Erythroblast (primary cell): ENCODE measurements at places on chromosomes 4 and X.
A peak's percentile ranks its signal among the peaks of the same experiment; 100 is the strongest.

DNA sequence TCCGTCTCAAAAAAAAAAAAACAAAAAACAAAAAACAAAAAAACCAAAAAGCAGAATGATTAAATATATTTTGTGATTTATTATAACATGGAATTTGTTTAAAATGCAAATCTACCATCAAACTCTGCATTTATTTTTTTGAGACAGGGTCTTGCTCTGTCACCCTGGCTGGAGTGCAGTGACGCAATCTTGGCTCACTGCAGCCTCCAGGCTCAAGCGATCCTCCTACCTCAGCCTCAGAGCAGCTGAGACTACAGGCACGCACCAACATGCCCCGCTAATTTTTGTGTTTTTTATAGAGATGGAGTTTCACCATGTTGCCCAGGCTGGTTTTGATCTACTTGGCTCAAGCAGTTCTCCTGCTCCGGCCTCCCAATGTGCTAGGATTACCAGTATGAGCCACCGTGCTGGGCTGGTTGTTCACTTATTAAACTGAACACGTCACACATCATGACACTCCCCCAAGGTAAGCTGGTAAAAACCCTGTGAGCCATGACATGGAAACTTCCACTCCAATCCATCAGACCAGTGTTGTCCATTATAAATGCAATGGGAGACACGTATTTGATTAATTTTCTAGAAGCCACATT lies 45.7 kb downstream of the RBM47 start:
- DNase-seq, result no peak

GRCh38 chr4:15929540-15929939 lies 9.0 kb downstream of the FGFBP1 start:
- no peak for DNase-seq

DNA sequence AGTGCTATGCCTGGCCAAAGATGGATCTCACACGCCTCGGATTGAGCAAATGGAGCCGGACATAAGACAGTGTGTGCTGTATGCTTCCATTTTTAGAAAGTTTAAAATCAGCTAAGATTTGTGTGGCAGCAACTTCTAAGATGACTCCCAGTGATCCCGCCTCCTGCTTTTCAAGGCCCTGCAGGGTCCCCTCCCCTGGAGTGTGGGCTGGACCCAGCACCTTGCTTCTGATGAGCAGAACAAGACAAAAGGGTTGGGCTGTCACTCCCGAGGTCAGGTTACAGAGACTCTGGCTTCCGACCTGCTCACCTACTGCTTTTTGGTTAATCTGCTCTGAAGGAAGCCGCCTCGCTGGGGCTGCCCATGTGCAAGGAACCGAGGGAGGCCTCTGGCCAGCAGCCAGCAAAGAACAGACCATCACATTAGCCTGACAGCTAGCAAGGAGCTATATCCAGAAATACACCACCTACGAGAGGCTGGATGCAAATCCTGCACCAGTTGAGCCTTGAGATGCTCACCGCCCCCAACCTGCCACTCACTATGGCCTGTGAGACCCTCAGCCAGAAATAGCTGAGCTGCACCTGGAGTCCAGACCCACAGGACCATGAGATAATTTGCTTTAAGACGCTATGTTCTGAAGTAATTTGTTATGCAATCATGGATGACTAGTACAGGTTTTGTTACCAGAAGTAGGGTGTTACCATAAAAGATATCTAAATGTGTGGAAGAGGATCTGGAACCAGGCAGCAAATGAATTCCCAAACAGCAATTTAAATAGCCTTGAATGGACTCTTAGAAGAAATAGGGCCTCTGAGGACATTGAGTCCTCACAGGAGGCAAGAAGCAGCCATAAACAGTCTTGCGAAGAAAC lies 47.6 kb downstream of the CRMP1 start:
- DNase-seq, result no peak

- peak; percentile 95 for DNase-seq
These were observed 75.1 kb upstream of the USP9X start for GRCh38 chrX:41009850-41010846.

DNA sequence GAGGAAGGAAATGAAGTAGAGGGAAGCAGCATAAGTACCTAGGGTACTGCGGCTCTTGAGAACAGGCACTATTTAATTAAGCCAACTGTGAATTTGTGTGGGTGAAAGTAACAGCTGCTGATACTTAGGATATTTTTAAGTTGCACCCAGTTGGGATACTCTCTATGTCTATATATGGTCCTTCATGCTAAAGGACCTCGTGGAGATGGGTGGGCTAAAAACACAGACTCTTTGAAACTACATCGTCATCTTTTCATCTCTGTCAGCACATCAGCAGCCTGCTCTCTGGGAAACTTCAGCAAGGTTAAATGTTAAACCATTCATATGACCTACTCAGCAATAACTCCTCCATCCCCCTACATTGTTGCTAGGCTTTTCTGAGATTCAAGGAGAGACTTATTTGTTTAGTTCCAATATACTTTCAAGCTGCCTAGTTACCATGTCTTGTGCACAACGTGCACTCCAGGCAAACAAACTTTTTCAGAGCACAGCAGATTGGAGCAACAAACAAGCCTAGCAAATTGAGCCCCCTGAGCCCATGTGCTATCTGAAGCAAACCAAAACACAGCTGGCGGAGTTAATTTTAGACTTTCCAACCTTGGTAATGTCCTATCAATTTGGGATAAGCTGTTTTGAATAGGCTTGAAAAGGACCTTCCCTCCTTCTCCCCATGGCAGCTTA lies 6.2 kb upstream of the MOB1B start:
- DNase-seq, result no peak

DNA sequence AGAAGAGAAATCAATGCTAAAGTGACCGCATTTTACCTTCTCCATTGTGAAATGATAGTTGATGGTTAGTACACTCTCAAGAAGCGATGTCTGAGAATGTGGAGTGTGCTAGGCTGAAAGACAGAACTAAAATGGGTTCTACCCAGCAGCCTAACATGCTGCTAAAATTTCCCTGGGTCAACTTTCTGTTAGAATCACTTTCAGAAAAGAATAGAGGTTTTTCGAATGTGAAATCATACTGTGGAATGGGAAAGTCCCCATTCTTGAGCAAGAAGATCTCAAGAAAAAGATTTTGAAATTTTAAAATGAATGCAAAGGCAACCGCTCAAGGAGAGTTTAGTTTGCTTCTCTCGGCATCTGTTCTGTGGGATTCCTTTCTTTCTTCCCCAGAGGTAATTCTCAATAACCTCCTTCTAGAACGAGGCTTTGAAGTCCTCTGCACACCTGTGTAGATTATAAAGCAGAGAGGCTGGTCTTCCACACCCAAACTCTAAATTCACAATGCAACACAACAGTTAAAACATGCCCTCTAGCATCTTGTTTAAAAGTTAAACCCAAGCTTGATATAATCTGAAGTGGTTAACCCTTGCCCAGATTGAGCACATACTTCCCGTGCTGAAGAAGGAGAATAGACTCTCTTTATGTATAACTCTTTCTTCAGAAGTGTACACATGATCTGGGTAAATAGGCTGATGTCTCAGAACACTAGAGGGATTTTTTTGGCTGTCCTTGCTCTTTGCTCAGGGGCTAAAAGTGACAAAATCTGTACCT lies 208.7 kb upstream of the KLF3 start:
- DNase-seq, result no peak

GRCh38 chrX:11893933-11894710 lies 136.1 kb downstream of the MSL3 start:
- DNase-seq, result no peak

DNA sequence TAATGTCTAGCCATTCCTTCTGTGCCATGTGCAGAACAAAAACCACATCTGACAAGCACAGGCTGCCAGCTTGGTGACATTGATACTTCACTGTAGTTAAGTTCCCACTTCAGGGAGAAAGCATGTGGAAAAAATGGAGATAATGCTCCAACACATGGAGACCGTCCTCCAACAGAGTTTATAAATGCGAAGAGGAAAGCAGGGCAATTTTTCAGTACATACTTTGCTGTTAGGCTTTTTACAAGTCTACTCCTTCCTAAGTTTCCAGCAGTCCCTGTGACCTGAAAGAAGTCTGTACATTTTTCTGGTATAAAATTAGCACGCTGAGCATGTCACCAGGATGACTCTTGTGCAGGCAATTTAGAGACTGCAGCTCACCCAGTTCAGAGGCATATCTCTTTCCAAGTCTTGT lies 766.9 kb upstream of the IGFBP7 start:
- no peak for DNase-seq

DNA sequence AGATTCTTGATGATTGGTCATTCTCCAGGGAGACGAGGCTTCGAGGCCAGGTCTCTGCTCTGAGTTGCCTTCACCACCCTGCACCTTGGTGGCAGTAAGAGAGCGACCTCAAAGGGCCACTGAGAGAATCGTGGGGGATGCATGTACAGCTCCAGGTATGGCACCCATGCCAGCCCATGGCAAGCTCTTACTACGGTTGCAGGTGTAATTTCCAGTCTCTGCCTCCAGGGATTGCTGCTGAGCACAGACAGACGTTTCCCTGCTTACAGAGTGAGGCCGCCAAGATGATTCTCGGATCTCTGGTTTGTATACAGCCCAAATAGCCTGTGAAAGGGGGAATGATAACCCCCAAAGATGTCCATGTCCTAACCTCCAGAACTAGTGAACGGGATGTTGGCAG lies 16.3 kb upstream of the DRD5 start:
- DNase-seq, result no peak

DNA sequence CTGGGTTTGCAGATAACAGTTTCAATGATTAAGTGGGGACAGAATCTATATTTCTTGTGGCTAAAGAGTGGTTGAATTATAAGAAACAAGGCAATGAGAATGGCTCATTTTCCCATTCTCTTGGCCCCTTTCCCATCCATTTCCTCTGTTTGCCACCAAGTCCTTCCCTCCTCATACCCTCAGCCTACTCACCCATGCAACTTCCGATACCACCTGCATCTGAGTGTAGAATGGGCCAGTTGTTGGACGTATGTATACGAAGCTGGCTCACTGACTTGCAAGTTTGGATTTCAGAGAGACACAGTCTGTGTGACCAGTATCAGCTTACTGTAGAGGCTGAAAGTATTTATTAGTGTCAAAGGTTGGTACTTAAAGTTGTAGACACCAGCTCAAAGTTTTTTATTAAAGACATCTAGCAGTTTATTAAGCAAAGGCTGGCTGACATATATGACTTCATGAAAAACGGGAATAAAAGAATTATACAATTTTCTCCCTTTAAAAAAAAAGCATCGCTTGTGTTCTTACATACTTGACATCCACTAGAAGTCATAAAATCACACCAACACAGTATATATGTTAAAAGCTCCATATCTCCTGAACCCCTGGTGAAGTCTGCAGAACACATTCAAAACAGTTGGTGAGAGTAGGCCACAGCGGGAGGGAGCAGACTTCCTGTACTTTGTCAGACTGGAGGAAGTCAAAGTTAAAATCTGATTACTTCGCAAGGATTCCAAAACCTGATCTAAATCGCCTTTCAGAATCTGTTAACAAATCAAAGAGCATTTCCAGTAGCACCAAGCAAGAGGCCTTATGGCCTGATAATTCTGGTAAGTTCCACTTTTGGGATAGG lies 22.4 kb upstream of the STIM2 start:
- DNase-seq, result no peak

- DNase-seq, result no peak
These were observed 502.7 kb upstream of the SMIM31 start for GRCh38 chr4:164251257-164251656.

GRCh38 chr4:162011089-162011488 lies 152.7 kb downstream of the FSTL5 start:
- DNase-seq, result no peak

DNA sequence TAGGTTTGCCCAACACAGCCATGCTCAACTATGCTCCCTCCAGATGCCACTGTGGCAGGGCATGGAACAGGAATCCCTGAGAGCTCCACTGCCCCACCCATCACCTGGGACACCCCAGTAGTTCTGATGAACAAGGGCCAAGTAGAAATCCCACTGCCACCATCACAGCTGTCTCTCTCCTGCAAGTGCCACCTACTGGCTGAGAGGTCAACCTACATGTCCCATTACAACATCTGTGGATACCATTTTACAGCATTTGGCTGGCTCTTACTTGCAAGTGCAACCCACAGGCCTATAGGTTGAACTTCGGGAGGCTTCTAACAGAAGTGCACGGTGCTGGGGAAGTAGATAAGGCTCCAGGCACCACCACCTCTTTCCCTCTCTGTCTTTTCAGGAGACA lies 142.5 kb downstream of the CXXC4 start:
- DNase-seq, result no peak

GRCh38 chrX:68115371-68115770 lies 317.9 kb downstream of the OPHN1 start:
- DNase-seq, result no peak

DNA sequence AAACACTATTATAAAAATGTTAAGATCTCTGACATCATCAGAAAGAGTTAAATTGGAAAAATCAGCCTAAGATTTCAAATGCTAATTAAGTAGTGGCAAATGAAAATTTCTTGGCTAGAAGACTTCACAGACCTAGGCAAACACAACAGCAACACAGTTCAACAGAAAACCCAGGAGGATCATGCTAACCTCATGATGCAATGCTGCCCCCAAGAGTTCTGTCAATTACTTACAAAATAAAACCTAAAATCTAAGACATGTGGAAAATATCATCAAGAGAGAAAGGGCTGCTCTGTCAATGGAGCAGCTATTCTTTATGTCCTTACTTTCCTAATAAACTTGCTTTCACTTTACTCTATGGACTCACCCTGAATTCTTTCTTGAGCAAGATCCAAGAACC lies 21.0 kb downstream of the S100G start:
- DNase-seq, result peak; percentile 74

DNA sequence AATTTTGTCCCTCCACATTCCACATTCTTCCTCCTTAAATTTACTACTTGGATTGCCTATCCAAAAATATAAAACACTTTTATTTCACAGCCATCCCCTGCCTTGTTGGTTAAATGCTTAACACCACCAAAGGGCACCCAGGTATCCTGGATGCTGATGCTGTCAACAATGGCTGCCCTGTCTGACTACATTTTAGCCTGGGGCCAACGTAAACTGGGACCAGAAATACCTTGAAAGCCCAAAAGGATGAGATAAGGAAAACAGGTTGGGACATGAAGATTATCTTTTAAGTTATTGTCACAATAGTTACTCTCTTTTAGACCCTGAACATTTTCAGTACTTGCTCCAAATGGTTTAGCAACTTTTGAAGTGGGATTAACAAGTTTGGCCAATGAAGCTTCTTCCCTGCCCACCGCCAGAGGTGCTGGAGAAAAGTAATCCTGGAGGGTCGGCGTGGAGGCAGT lies 775 bp upstream of the YIPF6 start:
- peak; percentile 43 for DNase-seq

DNA sequence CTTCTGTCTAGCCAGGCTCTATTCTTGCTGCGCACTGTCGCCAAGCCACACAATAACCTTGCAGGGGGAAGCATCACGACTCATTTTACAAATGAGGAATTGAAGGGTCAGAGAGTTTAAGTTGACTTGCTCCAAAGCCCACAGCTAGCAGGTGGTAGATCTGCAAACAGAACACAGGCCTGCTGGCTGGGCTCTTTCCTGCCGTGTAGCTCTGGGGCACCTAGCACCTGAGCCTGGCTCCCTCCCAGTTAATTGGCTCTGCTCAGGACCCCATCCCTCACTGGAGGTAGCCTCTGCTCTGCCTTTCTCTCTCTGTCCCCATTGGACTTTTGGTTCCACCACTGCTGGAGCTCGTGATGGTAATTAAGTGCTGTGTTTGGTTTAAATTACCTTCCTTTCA lies 98.5 kb downstream of the NSUN7 start:
- DNase-seq, result no peak
